ENCODE measurements at places on chromosomes 11 and 22. TPM values are rescaled to one million over a fixed set of nuclear protein-coding genes. Genes with fewer than 3 reads are reported as not detected.

DNA sequence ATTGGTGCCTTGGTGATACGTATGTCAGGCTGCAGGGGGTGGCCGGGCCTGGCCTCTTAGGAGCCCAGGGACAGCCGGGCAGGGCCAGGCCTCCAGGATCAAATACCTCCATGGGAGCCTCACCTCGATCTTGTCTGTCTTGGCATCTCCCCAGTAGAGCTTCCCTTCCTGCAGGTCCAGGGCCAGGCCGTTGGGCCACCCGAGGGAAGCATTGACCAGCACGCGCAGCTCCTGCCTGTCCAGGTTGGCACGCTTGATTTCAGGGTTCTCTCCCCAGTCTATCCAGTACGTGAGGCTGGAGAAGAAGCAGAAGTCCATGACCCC lies 137.7 kb downstream of the CRYBB2 start:
- H3K27ac ChIP-seq, result no peak overlapping the region
- no peaks in the 10 kb centered on the region for H3K27me3 ChIP-seq
- no peak for DNase-seq

- H3K27ac ChIP-seq, result no peak overlapping the region
- H3K36me3 ChIP-seq, result no peaks in the 10 kb centered on the region
- no peak for DNase-seq
- no peak overlapping the region for H3K4me3 ChIP-seq
- no peaks in the 10 kb centered on the region for H3K27me3 ChIP-seq
- no peaks in the 10 kb centered on the region for H3K4me1 ChIP-seq
These were observed 110.5 kb downstream of the NAT10 start for GRCh38 chr11:34215806-34216453.

Gene FXYD2
- total RNA-seq, result 2.9 TPM

DNA sequence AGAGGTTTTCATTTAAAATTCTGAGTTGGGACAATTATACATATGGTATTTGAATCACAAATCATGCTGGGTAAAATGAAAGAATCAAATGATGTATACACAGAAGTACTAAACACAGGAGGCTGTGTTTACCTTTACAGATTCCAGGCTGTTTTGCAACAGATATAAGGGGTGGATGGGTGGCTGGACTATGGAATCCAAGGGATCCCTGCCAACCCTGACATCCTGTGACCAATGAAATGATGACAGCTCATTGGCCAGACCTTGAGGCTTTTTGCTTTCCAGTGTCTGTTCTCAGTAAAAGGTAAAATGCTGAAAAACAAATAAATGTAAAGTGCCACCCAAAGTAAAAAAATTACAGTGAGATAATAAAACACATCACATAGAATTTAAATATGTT lies 3.3 kb upstream of the DDI1 start:
- DNase-seq, result peak; percentile 28
- H3K4me3 ChIP-seq, result no peak overlapping the region
- no peak overlapping the region for H3K27ac ChIP-seq
- no peaks in the 10 kb centered on the region for H3K36me3 ChIP-seq
- H3K27me3 ChIP-seq, result no peaks in the 10 kb centered on the region

- H3K4me1 ChIP-seq, result peaks cover 19% of the 10 kb centered on the region
- peaks cover 3% of the 10 kb centered on the region for H3K36me3 ChIP-seq
- H3K27ac ChIP-seq, result peak within 1 kb of the TSS; percentile 87
- peak within 1 kb of the TSS; percentile 49 for H3K4me3 ChIP-seq
- DNase-seq, result peak; percentile 69
These were observed at the start of gene CREB3L1 for GRCh38 chr11:46277622-46278386. TSS of gene CREB3L1 (plus strand) at chr11:46277662. CDS start at chr11:46278112, 450 bp downstream.

- peak; percentile 44 for DNase-seq
- H3K27ac ChIP-seq, result no peak overlapping the region
- H3K27me3 ChIP-seq, result no peaks in the 10 kb centered on the region
- H3K4me3 ChIP-seq, result no peak overlapping the region
These were observed 264.1 kb upstream of the PLET1 start for GRCh38 chr11:112524798-112525197.

DNA sequence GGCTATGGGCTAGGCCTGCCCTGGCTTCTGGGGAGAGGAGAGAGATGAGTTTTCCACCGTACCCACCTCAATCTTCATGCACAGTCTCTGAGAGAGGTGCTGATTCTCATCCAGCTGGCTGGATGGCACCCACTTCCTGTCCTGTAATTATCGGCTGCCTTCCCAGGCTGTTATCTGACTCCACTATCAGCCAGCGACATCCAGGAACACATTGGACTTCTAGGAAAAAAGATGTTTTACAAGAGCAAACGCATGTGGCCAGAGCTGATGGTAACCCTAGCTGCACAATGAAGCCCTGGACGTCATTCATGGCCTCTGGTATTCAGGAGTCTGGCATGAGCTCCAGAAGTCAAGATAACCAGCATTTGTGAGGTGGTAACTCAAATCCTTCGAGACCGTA lies 137.4 kb downstream of the EHF start:
- no peaks in the 10 kb centered on the region for H3K36me3 ChIP-seq
- DNase-seq, result no peak
- H3K27ac ChIP-seq, result no peak overlapping the region
- no peaks in the 10 kb centered on the region for H3K27me3 ChIP-seq
- H3K4me1 ChIP-seq, result no peaks in the 10 kb centered on the region

DNA sequence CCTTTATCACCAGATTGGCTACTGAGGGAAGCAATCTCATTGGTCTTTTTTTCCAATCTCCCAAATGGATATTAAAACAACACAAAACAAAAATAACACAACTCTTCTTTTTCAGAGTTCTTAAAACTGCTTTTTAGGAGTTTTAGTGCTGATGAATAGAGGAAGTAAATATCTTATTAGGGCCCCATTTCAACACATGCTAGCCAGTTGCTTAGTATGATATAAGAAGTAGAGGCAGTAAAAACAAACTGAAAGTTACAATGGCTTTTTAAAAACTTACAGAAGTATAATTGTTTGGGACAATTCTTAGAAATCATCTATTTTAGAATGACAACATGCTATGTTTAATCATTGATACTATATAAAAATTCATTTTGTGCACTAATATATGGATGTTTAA lies 3.4 kb downstream of the C11orf71 start:
- H3K4me1 ChIP-seq, result peaks cover 18% of the 10 kb centered on the region
- no peak overlapping the region for H3K4me3 ChIP-seq
- H3K27ac ChIP-seq, result no peak overlapping the region
- H3K27me3 ChIP-seq, result no peaks in the 10 kb centered on the region
- no peaks in the 10 kb centered on the region for H3K36me3 ChIP-seq

DNA sequence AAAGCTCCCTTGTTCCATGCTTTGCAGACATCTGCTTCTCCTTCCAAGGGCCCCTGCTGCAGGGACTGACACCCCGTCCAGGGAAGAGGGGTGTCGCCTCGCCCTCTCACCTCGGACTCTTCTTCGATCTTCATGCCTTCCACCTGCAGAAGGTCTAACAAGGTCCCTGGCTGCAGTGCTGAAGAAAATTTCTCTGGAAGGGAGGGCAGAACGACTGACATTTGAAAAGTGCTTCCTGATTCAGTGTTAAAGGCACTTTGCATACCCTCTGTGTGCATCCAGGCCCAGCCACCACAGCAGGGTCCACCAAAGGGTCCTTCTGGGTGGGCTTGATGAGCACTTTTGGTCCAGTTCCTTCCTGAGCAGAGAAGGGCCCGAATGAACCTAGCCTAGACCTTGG lies 28.1 kb downstream of the VPS37C start:
- no peaks in the 10 kb centered on the region for H3K27me3 ChIP-seq
- no peaks in the 10 kb centered on the region for H3K4me1 ChIP-seq
- no peak for DNase-seq
- H3K36me3 ChIP-seq, result peaks cover 12% of the 10 kb centered on the region

GRCh38 chr11:130710497-130711012 lies 205.7 kb downstream of the SNX19 start:
- H3K27ac ChIP-seq, result no peak overlapping the region
- no peaks in the 10 kb centered on the region for H3K27me3 ChIP-seq
- no peaks in the 10 kb centered on the region for H3K36me3 ChIP-seq
- H3K4me1 ChIP-seq, result no peaks in the 10 kb centered on the region
- DNase-seq, result peak; percentile 74

Gene ACAD8
- 36.3 TPM for total RNA-seq

DNA sequence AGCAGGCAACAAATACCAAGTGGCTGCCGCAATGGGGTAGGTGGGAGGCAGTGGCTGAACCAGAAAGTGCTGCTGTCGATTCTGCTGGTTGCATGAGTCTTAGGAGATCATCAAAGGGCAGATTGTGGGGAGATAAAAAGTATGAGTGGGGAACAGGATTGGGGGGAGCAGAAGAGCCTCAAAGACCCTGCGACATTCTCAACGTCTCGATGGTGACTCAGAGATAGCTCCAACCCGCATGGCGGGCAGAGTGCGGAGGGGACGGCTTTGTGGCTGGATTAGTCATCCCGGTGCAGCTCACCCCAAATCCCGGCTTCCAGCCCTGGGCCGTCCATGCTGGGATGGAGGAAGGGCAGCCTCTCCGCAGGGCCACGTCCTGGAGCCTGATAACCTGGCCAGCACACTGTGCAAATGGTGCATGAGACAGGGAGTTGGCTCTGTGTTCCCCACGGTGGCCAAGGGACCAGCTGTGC lies 11.6 kb upstream of the RTN4R start:
- no peaks in the 10 kb centered on the region for H3K27me3 ChIP-seq

DNA sequence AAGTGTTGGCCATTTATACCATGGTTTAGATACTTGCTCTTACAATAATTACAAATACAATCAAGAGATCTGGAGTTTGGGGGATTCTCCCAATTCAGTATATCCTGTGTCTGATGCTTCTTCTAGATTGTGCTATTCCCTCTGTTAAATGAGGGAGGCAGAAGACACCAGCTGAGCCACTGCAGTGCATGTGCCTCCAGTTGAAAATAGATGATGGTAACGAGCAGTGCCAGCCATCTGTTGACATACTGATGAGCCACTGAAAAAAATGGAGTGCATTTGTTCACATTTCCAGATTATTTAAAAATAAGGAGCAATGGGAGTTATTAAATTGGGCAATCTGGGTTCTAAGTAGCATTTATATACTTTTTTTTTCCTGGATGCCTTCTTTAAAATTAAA lies 1428.0 kb upstream of the TENM4 start:
- no peak overlapping the region for H3K27ac ChIP-seq
- no peaks in the 10 kb centered on the region for H3K27me3 ChIP-seq
- no peaks in the 10 kb centered on the region for H3K4me1 ChIP-seq
- H3K36me3 ChIP-seq, result no peaks in the 10 kb centered on the region
- DNase-seq, result no peak

DNA sequence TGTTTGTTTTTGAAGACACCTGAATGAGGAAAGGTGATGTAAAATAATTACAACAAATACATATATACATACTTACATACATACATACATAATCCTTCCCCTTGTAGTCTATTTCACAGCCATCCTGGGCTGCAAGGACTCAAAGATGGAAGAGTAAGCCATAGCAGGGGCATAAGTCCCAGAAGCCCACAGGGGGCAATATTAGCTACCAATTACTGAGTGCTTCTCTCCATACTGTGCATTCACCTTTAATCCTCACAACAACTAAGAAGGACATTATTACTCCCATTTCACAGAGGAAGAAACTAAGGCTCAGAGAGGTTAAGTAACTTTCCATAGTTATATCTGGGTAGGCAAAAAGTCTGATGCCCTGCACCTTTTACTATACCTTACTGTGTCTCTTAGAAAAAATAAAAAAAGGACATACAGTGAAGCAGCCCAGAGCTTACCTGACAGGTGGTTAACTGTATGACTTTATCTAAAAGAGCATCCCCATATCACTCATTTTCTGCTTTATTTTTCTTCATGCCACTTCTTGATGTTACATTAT lies 2.7 kb downstream of the SERGEF start:
- H3K4me3 ChIP-seq, result no peak overlapping the region
- peaks cover 4% of the 10 kb centered on the region for H3K36me3 ChIP-seq
- no peak overlapping the region for H3K27ac ChIP-seq
- no peak for DNase-seq

DNA sequence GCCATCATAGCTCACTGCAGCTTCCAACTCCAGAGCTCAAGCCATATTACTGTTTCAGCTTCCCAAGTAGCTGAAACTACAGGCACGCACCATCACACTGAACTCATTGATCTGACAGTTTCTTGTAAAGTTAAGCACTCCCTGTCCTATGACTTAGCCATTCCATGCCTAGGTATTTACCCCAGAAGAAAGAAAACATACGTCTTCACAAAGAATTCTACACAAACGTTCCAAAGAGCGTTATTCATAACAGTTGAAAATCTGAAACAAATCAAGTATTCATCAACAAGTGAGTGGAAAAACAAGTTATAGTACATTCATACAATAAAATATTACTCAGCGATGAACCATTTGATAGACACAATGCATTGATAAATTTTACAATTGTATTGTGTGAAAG lies 7.8 kb upstream of the NLRP10 start:
- DNase-seq, result no peak
- no peaks in the 10 kb centered on the region for H3K4me1 ChIP-seq
- H3K4me3 ChIP-seq, result no peak overlapping the region
- no peak overlapping the region for H3K27ac ChIP-seq

Gene SLC22A25
- total RNA-seq, result not detected

DNA sequence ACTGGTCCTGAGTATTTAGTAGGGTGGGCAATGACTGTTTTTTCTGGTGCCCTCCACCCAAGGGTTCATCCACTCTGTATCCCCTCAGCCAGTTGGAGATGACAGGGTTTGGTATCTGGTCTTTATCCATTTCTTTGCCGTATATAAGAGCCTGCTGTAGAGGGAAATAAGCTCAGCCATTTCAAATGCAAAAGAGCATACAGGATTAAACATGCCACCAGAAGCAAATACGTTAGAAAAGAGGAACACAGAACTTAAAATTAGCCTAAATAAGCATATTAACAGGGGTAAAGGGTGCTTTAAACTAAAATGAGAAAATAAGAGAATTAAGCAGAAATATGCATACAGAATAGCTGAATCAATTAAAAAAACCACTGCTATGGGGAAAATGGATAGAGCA lies 27.8 kb upstream of the TOP3B start:
- no peak overlapping the region for H3K4me3 ChIP-seq
- no peak overlapping the region for H3K27ac ChIP-seq
- no peaks in the 10 kb centered on the region for H3K36me3 ChIP-seq
- DNase-seq, result no peak

GRCh38 chr11:76075716-76076115 lies 130.6 kb downstream of the WNT11 start:
- H3K27ac ChIP-seq, result no peak overlapping the region
- no peaks in the 10 kb centered on the region for H3K36me3 ChIP-seq
- H3K4me1 ChIP-seq, result peaks cover 50% of the 10 kb centered on the region
- H3K4me3 ChIP-seq, result no peak overlapping the region
- no peaks in the 10 kb centered on the region for H3K27me3 ChIP-seq
- DNase-seq, result peak; percentile 66
